ENCODE measurements at places on chromosomes 7 and 10.

- no peak for DNase-seq
Measured at GRCh38 chr10:30134171-30134945, 75.0 kb upstream of the JCAD start.

GRCh38 chr7:30589111-30589510, 5.6 kb upstream of the GARS1 start:
- no peak for DNase-seq

- no peak for DNase-seq
Measured at GRCh38 chr7:102234801-102235550, 51.7 kb upstream of the SH2B2 start.

- DNase-seq, result no peak
Measured at GRCh38 chr10:60810437-60811182, 32.3 kb downstream of the CDK1 start.

GRCh38 chr7:150580638-150581394, 13.6 kb downstream of the GIMAP4 start:
- DNase-seq, result no peak

DNA sequence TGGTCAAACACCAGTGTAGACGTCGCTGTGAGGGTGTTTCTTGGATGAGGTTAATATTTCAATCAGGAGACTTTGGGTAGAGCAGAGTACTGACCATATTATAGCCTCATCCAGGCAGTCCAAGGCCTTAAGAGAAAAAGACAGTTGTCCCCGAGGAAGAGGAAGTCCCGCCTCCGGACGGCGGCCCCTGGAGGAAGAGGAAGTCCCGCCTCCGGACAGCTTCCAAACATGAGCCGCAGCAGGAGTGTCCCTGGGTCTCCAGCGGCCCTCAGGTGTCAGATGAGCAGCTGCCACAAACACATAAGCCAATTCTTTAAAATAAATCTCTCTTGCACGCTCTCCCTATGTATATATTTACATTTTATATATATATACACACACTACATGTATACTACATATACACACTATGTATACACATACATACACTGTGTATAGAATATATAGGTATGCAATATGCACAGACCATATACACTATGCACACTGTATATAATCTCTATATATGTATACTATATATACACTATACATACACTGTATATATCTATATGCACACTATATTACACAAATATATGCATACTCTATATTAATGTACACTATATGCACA, 37.5 kb downstream of the PWWP2B start:
- DNase-seq, result peak; percentile 78

DNA sequence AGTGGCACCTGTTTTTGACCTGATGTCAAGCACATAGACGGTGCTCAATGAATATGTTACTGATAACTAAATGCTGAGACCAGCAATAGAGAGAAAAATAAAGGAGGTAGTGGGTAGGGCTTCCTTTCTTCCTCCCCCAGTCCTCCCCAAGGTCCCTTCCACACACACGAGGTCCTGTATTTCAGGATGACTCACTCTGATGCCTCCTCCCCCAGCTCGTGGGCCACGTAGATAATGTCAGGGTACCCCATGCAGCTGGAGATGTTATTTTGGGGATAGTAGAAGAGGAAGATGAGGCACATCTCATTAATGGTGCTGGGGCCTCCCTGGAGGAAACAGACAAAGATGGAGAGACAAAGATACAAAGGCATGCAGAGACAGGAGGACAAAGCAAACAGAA, 17.3 kb downstream of the PRSS58 start:
- no peak for DNase-seq

DNA sequence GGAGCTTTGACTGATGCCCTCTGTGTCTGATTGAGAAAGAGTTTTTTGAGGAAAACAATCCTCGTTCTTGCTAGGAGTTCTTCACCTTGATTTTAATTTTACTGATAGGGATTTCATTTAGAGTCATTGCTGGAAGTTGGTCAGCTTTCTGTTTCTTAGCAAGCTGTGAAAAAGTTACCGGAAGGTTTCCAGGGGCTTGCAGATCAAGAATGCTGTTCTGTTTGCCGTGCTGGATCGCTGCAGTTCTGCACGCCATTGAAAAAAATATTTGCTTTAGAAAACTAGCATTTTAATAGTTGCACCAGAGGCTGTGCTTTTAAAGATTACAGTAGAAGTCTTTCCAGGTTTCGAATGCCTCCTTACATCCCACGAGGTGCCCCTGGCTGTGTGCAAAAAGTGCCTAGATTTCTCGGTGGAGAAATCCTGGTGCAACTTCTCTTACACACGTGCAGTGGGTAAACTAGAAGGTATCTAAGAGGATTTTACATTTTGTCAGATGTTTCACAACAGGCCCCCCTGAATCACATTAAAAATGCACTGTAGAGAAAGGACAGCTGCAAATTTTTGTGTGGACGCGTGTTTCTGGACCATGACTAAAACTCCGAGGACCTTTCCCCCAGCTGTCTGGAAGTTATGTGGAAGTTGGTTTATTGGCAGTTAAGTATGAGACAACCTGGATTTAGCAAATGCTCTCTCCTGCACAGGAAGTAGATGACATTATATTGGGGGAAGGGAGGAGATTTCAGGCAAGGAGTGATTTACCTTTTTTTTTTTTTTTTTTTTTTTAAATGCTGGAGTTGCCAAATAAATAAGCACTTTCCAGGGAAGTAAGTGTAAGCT, 5.8 kb downstream of the TCF7L2 start:
- DNase-seq, result no peak

GRCh38 chr10:110364531-110364937, 59.8 kb upstream of the SMNDC1 start:
- peak; percentile 69 for DNase-seq

DNA sequence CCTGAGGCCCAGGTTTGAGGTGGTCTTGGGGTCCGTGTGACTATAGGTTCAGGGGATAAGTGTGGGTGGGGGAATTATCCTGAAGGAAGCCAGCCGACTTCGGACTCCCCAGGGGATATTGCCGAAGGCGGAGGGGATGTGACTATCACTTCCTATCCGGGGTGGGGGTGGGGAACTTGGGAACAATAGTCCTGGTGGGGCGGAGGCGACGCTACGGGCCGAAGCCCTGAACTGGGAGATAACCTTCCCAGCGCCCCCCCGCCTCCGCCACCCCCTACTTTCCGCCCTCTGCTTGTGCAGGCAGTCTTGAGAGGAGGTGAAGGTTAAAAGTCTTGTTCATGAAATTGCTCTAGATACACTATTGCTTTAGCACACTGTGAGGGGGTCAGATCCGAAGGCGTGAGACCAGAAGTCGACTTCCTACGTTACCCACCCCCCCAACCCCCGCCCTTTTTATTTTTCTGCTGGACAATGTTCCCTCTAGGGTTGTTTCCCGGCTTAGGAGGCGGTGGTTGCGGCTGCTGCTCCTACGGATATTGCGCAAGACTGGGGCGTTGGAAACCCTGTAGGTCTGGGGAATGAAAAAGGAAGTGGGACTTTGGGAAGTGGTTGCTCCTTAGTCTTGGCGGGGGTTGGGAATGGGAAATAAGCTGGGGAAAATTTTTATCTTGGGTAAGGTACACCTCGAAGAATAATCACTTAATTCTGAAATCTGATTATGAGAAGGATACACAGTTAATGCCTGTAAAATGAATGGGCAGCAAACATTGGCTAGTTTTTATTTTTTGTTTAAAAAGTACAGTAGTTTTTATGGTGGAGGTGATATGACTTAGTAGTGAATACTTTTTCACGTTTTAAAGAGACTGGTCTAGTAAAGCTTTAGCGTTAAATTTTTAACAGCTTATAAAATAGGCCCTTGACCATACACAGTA, 1.5 kb downstream of the PTPN12 start:
- peak; percentile 24 for DNase-seq

DNA sequence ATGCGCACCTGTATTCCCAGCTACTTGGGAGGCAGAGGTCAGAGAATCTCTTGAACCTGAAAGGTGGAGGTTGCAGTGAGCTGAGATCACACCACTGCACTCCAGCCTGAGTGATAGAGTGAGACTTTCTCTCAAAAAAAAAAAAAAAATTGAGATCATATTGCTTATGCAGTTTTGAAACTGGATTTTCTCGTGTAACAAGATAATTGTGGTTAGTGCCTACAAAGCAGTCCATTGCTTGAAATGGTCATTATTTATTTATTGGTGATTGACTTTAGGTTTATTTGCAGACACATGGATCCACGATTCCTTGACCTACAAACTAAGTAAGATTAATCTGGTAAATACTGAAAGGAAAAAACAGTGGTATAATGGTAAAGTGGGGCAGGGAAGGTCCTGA, 149.8 kb downstream of the TAX1BP1 start:
- DNase-seq, result no peak

GRCh38 chr10:92702301-92702916, 12.7 kb downstream of the HHEX start:
- DNase-seq, result no peak

- DNase-seq, result no peak
Measured at GRCh38 chr7:21828841-21829240, 116.9 kb downstream of the CDCA7L start.

GRCh38 chr7:18407385-18407784, 88.2 kb upstream of the HDAC9 start:
- DNase-seq, result no peak

- no peak for DNase-seq
Measured at GRCh38 chr7:140600341-140600740, 40.3 kb downstream of the DENND2A start.

DNA sequence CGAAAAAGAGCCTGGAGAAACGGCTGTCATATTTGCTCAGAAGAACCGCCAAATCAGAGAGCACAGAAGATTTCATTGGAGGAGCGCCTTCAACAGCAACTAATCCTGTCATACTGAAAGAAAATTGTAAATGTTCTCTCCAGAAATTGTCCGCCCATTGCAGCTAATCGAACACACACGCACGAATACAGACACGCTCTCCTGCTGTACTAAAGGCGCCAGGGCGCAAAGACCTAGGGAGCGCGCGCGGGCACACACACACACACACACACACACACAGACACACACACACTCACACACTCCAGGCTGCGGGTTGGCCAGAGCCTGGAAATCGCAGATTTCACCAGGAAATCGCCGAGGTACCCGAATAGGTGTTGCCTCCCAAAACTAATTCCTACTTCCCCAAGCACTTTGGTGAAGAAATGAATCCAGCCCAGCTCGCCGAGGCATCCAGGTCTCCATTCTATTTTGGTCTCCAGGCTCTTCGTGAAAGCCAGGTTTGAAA, at the start of gene CHRM2:
TSS of gene CHRM2 (plus strand) at position 157 of the 505 bp plus-strand sequence. CDS start 146,214 bp downstream, outside the sequence.
- no peak for DNase-seq

DNA sequence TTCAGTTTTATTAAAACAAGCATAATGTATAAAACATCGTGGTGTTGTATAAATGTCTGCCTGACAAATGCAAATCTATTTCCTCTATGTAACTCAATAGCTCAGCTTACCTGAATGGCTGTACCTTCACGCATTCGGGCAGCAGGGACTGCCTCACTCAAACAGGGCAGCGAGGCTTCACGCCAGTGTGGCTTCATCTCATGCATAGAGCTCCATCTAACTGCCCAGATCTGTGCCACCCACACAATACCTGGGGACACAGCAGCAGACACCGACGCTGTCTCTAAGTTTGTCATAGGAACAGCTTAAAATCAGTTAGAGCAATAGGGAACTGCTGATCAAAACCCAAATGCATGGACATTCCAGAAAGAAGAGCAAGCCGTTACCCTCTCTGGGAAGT, 182.8 kb upstream of the ANKRD30A start:
- no peak for DNase-seq

- DNase-seq, result no peak
Measured at GRCh38 chr7:50835156-50835555, 52.5 kb upstream of the GRB10 start.

GRCh38 chr7:100621554-100621953, 9.2 kb downstream of the MOSPD3 start:
- DNase-seq, result no peak

DNA sequence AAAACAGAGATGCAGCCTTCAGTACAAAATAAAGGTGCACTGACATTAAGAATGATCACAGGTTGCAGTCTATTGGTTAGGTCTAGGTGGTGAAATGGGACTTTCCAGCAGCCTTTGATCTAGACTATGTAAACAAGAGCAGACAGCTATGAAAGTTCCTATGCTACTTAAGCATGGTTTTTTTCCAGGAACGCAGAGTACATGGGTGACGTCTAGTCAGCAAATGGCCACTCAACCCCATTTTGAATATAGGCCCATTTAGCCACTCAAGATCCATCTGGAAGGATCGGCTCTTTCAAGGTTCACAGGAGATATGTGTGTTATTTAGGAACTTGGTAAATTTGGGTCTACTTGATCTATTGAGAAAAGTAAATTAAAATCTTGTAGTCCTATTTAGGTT, 1424.6 kb upstream of the LRRTM3 start:
- DNase-seq, result no peak

GRCh38 chr7:111320133-111320532, 229.2 kb downstream of the LRRN3 start:
- no peak for DNase-seq

- DNase-seq, result no peak
Measured at GRCh38 chr10:124281666-124282065, 137.1 kb downstream of the OAT start.

- DNase-seq, result no peak
Measured at GRCh38 chr7:79430391-79430790, 23.1 kb downstream of the MAGI2 start.

- no peak for DNase-seq
Measured at GRCh38 chr10:326894-327635, 191.8 kb downstream of the ZMYND11 start.

- no peak for DNase-seq
Measured at GRCh38 chr10:66283874-66284464, 641.9 kb upstream of the LRRTM3 start.

DNA sequence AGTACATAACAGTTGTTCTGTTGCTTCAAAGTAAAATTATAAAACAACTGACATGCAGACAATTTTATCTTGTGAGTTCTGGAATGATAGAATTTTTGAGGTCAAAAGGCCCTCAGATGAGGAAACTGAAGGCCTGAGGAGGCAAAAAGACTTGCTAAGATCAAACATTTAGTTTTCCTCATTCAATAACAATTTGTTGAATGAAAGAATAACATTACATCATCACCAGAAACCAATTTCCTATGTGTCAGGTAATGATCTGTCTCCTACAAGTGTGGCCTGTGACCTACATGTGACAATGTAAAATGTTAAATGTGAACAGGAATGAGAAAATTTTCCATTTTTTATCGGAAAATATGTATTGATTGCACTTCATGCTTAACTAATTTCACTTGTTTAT, 16.6 kb upstream of the ASB4 start:
- no peak for DNase-seq

- no peak for DNase-seq
Measured at GRCh38 chr7:158274404-158274811, 313.2 kb downstream of the PTPRN2 start.

- DNase-seq, result peak; percentile 49
Measured at GRCh38 chr7:2873686-2874551, 29.8 kb upstream of the GNA12 start.

DNA sequence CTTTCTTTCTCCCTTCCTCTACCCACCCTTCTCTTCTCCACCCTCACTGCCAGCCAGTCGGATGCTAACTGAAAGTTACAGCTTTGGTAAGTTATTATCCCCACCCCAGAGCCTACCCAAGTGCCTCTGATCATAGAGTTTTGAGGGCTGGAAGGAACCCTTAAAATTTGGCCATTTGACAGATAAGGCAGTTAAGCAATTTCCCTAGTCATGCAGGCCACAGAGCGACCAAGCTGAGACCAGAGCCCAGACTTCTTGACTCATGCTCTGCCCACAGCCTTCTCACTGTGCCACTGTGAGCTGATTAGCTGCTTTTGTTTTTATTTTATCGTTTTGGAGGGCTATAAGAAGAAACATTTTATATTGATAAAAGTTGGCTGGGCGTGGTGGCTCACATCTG, 17.2 kb downstream of the SAP25 start:
- no peak for DNase-seq

- DNase-seq, result no peak
Measured at GRCh38 chr10:32366588-32366987, 19.6 kb upstream of the EPC1 start.
